ENCODE measurements at places on chromosomes 1 and 21.

DNA sequence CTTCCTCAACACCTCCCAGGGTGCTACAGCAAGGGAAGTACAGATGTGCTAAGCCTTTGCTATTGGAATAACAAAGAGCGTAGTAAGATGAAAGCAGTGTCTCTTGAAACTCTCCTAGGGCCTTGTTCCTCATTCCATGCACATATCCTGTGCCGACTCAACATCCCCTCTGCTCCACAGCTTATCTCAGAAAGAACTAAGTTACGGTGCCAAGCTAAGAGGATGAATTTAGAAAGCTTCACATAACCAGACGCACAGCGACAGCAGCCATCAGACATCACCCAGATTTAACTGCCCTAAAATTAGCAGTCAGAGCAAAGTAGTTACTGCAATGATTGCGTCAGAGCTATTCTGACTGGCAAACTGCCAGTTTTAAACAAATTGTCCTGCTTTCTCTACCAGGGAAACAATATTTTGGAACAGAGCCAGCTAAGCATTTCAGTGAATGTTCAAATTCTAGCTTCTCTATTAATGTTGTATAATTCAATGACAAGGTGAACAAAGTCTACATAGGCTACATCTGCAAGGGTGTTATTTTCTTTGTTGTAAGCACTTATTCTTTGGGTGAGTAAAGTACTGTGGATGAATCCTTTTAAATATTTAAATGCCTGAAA is 9.5 kb downstream of the SIPA1L2 start:
- no peak for DNase-seq

DNA sequence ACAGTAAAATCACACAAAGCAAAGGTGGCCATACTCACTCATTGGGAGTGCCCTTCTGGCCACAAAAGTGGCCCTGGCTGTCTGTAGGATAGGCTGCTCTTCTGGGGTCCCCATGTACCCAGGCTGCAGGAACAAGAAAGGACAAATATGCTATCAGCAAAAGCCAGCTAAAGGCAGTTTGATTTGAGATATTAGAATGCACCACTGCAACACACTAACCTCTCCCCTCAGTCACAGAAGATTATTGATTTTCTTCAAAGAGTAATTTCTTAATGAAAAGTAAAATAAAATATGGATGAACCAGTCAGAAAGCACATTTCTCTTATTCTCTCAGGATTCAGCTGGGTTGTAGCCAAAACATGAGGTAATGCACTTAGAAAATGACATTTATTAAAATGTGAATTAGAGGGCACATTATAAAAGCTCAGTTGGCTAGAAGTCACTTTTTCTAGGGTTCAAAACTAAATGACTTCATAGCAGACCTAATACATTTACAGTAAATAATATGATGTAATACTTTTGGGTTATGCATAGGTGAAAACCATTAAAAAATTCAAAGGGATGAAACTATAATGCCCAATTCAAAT is 140.8 kb downstream of the LHX8 start:
- DNase-seq, result no peak

DNA sequence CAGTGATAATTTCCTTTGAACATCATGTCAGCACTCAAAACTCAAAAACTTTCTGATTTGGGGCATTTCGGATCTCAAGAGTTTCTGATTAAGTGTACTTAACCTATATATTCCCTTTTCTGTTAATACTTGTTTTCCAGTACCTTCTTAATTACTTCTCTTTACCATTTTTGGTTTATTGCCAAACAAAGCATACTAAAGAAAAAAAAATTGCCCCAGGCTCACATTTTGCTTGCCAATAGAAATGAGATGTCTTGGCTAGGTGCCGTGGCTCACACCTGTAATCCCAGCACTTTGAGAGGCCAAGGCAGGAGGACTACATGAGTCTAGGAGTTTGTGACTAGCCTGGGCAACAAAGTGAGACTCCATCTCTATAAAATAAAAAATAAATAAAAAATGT is 4.8 kb downstream of the PSMD4 start:
- no peak for DNase-seq

DNA sequence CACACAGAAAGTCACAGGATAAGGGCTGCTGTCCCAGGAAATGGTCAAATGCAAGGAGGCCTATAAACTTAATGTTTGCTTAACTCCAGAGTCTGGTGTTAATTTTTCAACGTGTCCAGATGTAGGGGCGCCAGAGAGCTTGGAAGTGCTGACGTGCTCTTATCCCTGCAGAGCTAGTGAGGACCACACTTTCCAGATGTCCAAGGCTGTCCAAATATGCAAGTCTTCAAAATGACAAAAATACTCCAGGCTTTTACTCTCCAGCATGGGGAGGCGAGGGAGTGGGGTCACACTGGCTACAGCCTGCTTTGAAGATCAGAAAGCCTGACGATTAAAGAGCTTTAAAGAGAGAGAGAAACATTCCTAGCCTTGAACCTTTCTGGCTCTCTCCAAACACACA is 57.6 kb downstream of the ABCA4 start:
- peak; percentile 70 for DNase-seq

GRCh38 chr21:43691086-43691795 is 27.7 kb upstream of the PDXK start:
- no peak for DNase-seq

- DNase-seq, result no peak
Observed at GRCh38 chr1:154353966-154354365, 28.6 kb downstream of the ATP8B2 start.

All from right forelimb (tissue), 1 donor.